SJSA1 (cell line): ENCODE measurements at places on chromosomes 12 and 14. TPM values are rescaled to one million over a fixed set of nuclear protein-coding genes. Genes with fewer than 3 reads are reported as not detected.

The RFLNA gene
- not detected in 2 replicates for total RNA-seq

DNA sequence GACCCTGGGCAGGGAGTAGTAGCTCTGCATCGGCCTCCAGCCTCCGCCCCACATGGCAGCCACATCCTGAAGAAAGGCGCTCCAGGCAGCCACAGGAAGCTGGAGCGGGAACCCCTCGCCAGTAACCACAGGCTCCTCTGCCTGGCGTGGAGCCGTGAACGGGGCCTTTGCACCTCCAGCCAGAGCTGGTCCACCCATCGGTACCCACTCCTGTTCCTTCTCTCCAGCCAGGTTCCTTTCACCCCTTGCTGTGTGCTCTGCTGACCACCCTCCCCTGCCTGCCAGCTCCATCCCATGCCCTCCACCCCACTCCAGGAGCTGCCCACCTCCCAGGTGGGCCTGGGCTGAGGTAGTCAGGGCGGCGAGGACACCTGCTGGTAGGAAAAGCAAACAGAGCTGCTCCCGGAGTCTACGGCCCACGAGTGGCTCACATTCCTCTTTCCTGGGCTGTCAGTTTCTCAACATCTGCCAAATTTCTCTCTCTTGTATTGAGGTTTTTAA, 2.7 kb downstream of the TGFB3 start:
- DNase-seq = no peak

- DNase-seq = no peak
Observed at GRCh38 chr14:75168586-75169335, 7.7 kb downstream of the TMED10 start.

GRCh38 chr12:82461393-82461792, 103.1 kb downstream of the METTL25 start:
- DNase-seq = no peak

DNA sequence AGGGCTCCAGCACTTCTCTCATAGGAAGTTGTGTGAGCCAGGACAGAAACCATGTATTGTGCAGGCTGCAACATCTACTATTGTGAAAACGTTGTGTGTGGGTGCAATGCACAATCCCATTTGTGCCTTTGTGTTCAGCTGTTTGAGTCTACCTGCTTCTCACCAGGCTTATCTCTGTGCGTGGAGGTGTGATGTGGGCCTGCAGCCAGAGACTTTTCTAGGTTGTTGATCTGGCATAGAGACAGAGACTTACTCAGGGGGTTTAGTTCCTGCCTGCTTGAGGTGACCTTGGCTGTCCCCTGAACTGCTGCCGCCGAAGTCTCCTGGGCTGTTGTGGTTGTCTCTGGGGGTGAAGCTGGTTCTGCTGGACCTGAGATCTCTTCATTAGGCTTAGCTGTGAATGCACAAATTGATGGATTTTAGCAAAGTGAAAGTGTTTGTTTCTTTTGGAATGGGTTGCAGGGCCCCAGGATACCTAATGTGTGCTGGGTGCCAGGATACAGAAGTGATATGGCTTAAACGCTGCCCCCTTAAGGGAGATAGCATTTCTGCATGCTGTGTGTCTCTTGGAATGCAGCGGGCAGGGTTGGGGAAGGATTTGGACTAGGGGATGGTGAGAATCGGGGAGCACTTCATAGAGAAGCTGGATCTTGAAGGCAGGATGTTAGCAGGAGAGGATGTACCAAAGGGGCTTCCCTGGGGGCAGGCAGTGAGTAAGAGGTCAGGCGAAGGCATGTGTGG, 2.5 kb downstream of the LACRT start:
- DNase-seq = no peak

- no peak for DNase-seq
Observed at GRCh38 chr14:59868021-59868420, 2.6 kb downstream of the RTN1 start.

DNA sequence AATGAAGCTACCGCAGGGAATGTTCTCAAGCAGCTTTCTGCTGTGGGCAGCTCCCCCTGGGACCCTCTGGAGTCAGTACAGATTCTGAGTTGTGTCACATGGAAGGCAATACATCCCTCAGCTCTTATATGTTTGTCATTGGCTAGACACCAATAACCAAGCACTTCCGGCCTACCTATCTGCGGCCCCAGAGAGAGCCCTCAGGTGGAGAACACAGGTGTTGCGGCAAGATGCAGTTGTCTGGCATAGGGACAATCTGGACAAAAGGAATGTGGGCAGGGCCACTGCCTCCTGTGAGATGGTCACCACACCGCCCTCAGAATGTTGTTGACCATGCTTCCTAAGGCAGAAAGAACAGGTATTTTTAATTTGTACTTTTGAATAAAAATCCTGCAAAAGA, 118.7 kb downstream of the BRMS1L start:
- no peak for DNase-seq

GRCh38 chr12:1835211-1836131, 15.1 kb downstream of the LRTM2 start:
- no peak for DNase-seq

DNA sequence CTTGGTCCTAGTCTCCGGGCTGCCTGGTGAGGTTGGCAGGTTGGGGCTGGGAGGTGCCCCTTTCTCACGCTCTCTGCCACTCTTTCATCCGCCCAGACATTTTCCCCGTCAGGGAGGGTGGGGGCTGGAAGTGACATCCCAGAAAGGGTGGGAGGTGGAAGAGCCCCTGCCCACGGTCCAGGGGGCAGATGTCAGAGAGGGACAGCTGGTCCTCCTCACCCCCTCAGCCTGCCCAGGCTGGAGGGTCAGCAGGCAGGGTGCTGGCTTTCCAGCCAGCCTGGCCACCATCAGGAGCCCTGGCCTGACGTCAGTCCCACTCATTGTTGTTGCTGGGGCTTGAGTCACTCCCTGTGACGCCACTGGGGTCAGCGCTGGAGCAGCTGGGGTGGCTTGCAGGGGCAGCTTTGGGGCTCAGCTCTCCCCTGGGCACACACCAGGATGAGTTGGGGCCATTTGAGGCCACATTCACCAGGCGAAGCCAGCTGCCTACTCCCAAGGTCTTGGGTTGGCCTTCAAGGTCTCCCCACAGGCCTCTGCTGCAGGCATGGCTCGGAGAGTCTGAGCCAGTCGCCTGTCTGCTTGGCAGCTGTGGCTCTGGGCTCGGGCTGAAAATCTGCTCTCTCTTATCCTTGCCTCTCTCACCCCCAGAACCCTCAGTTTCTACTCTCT, 5.7 kb upstream of the ATG101 start:
- DNase-seq = peak; percentile 67

GRCh38 chr12:131850856-131851559, 22.8 kb downstream of the MMP17 start:
- DNase-seq = peak; percentile 70
